ENCODE measurements at places on chromosomes 12 and 14.

DNA sequence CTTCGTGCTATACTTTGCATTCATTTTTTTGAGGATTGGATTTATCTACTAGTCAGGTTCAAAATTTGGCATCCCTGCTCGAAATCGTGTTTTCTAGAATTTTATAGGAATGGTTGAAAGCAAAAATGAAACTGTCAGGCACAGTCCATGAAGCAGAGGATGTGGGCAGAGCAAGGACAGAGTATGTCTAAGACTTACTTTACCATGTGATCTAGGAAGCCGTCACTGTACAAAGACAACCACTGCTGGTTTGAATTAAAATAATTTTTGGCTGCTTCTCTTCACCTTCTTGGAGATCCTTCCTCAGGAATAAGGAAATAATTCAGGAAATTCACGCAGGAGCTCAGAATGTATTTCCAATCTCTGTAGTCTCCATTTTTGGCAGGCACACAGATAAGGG is 31.6 kb upstream of the SGPP1 start:
- DNase-seq, result peak; percentile 38

DNA sequence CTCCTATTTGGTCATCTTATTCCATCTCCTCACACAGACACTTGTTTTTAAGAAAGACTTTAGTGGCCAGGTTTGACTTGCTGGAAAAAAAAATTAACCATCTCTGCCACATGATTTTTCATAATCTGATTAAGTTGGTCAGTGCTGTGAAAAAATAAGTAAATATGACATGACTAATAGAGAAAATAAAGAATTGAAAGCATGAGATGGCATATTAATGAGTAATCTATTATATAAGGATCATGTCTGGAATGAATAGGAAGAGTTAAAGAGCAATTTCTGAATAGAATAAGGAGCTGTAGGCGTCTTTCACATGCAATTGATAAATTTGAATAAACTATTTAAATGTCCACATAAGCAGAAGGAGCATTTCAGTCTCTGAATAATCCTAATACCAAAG is 12.2 kb upstream of the SLCO1B1 start:
- DNase-seq, result no peak

- DNase-seq, result no peak
Measured at GRCh38 chr12:80979816-80980215, 42.1 kb upstream of the LIN7A start.

GRCh38 chr14:21072781-21073339 is 2.8 kb downstream of the ARHGEF40 start:
- DNase-seq, result no peak

All from CD4-positive, alpha-beta T cell treated with Interleukin-2 at 100 ng/mL for 4 hours (primary cell).